Calu3 (cell line): ENCODE measurements at places on chromosomes 12 and 14. TPM values are rescaled to one million over a fixed set of nuclear protein-coding genes. Genes with fewer than 3 reads are reported as not detected.

- peaks cover 14% of the 10 kb centered on the region for H3K27me3 ChIP-seq
- H3K36me3 ChIP-seq, result no peaks in the 10 kb centered on the region
- no peaks in the 10 kb centered on the region for H3K4me1 ChIP-seq
- DNase-seq, result no peak
Observed at GRCh38 chr14:69291891-69292561, 32.1 kb downstream of the GALNT16 start.

DNA sequence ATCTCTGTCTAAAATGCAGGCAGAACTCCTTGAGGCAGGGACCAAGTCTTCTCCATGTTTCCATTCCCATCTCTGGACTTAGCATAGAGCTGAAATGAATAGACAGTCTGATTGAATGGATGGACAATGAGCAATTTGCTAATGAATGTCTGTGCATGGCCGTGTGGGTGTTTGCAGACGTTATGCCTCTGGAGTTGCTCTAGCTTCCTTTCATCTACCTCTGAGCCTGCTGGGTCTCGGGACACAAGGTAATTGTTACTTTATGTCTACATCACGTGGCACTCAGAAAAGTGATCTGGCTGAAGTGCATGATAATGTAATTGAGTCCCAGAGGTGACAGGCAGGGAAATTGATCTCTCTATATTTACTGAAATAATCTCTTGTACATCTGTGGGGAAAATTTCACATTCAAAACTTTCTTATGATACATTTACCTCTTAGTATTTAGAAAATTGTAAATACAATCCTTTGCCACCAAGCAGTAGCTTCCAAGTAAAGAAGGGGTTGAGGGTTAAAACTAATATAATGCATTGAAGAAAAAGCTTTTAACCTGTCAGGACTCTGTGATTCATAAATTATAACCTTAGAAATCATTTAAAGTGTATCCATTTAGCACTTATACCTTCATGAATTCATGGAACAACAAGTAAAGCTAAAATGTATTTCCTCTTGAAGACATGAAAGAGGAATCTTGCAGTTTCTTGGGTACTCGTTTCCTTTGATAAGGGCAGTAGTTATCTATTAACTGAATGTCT lies 424.1 kb downstream of the APAF1 start:
- no peaks in the 10 kb centered on the region for H3K36me3 ChIP-seq
- no peak overlapping the region for H3K4me3 ChIP-seq
- no peak overlapping the region for H3K27ac ChIP-seq

CLEC4C gene
- total RNA-seq, result not detected in 2 replicates

AHNAK2 gene
- 42.0 and 56.5 TPM in 2 replicates for total RNA-seq

DNA sequence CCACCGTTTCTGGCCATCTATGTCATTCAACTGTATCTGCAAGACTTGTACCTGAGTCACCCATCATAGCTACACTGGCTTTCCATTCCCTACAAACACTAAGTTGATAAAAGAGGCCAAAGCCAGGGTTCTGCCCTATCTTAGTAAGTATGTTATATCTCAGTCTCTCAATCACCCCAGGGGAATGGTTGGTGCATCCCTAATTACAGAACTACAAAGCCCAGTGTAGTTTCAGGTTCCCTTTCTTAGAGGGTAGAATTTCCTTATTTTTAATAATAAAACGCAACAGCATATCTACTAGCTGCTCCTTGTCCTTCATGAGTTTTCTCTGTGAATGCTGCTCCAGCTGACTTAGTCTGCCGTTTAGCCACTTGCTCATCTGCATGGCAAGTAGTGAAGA lies 57.6 kb downstream of the ST8SIA1 start:
- H3K27me3 ChIP-seq, result peaks cover 31% of the 10 kb centered on the region
- no peak for DNase-seq
- H3K27ac ChIP-seq, result no peak overlapping the region
- H3K36me3 ChIP-seq, result no peaks in the 10 kb centered on the region
- H3K4me1 ChIP-seq, result no peaks in the 10 kb centered on the region
